Osteocyte (in vitro differentiated cells): ENCODE measurements at places on chromosomes 11 and 22. TPM values are rescaled to one million over a fixed set of nuclear protein-coding genes. Genes with fewer than 3 reads are reported as not detected.

The OR8H3 gene
- not detected in 2 replicates for total RNA-seq

- DNase-seq, result no peak
- no peak overlapping the region for H3K27ac ChIP-seq
- H3K4me1 ChIP-seq, result peaks cover 28% of the 10 kb centered on the region
- H3K4me3 ChIP-seq, result no peak overlapping the region
Observed at GRCh38 chr11:101810546-101810945, 104.3 kb upstream of the CEP126 start.

The ESRRA gene
- total RNA-seq, result 32.7 and 37.4 TPM in 2 replicates

GRCh38 chr11:813456-814096, 3.8 kb downstream of the RPLP2 start:
- H3K36me3 ChIP-seq, result peaks cover 11% of the 10 kb centered on the region
- DNase-seq, result no peak
- peaks cover 24% of the 10 kb centered on the region for H3K4me1 ChIP-seq
- H3K4me3 ChIP-seq, result no peak overlapping the region
- no peak overlapping the region for H3K27ac ChIP-seq

DNA sequence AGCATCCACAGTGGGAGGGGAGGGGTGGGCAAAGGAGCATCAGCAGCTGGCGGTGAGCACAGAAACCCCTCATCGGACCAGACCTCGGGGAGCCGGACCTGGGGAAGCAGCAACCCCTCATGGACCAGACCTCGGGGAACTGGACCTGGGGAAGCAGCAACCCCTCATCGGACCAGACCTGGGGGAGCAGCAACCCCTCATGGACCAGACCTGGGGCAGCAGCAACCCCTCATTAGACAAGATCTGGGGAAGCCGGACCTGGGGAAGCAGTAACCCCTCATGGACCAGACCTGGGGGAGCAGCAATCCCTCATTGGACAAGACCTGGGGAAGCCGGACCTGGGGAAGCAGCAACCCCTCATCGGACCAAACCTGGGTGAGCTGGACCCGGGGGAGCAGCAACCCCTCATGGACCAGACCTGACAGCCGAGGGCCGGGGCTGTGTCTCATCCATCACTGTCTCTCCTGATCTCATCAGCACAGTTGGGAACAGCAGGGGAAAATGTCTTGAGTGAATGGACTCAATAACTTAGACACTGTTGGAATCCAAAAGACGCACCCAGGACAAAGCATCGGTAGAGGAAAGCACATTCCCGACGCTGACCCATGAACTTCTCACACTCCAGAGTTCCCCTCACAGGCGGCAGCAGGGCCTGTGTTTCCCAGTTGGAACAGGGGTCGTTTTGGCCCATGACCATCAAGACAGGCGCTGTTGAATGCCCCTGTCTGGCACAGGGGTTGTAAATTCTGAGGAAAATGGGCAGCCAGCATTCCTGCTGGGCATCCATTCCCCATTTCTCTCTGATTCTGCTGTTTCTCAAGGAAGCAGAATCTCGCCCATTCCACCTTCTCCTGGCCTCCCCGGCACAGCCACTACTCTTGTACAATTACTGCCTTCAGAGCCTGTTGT, 1494.6 kb downstream of the TBC1D22A start:
- H3K4me1 ChIP-seq, result no peaks in the 10 kb centered on the region
- no peak overlapping the region for H3K27ac ChIP-seq
- H3K27me3 ChIP-seq, result peaks cover 47% of the 10 kb centered on the region
- no peak for DNase-seq
- no peaks in the 10 kb centered on the region for H3K36me3 ChIP-seq

The TRIM21 gene
- total RNA-seq, result 19.3 and 20.9 TPM in 2 replicates
